ENCODE measurements at places on chromosomes 5 and 9.

DNA sequence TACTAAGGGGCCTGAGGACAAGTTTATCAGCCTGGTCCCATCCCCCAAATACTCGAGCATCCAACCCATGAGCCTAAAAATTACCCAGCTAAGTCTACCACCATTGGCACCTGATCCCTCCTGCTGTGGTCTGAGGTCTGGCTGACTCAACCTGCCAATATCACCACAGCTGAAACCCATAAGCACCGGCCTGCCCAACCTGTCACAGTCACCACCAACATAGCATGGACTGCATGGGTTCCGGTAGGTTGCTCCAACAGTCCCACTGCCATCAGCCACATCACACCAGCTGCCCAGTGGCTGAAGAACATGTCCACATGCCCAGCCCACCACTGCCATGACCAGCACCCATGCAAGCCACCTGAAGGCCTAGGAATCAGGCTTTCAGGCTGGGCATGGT is 495.0 kb downstream of the PRELID2 start:
- DNase-seq, result no peak

- peak; percentile 30 for DNase-seq
Observed at GRCh38 chr5:139668064-139668880, 20.1 kb downstream of the CXXC5 start.

- DNase-seq, result peak; percentile 20
Observed at GRCh38 chr9:75372499-75373268, 284.4 kb downstream of the OSTF1 start.

- no peak for DNase-seq
Observed at GRCh38 chr9:8842402-8843193, 1043.0 kb upstream of the DMAC1 start.

DNA sequence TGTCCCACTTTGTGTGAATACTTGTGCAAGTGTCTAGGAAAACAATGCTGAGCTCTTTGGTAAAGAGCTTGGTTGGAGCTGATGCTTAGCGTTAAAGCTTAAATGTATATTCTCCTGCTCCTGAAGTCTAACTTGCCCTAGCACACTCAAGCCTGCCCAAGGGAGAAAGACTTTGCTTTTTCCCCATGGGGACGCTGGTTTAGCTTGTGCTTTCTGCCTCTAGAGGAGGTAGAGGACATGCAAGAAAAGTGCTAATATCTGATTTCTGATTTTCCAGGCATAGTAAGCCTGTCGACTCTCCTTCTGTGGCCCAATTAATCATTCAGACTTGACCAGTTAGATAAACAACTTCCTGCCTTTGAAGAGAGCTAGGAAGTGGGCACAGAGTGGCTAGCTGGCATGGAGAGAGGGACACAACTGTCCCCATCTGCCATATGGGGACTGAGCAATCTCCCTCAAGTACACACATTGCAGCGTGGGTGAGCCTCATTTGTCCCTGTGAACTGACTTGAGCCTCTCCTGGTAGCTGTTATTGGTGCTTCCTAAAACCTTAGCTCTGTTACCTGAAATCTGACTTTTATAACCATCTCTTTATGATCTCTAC is 348.4 kb downstream of the BRINP1 start:
- no peak for DNase-seq

GRCh38 chr5:66529704-66530103 is 66.5 kb upstream of the MAST4 start:
- no peak for DNase-seq

DNA sequence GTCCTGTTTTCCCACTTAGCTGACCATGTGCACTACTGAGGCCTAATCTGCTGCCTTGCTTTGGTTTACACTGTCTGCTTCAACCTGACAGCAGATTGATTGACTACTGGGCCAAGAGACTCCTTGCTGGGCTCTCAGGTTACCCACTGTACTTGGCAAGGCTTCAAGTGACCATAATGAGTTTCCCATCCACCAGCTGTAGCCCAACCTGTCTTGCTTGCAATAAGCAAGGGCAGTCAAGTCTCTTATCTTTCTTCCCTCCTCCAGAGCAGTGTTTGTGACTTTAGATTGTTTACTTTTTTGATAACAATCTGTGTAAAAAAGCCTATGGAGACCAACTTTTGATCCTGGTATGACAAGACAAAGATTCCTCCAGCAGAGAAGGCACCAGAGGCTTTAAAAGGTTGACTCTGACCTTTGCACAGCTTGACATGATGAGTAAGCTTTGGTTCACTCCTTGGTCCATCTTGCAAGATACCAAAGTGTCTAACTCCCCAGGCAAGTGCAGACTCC is 912.3 kb upstream of the SEMA6A start:
- no peak for DNase-seq

DNA sequence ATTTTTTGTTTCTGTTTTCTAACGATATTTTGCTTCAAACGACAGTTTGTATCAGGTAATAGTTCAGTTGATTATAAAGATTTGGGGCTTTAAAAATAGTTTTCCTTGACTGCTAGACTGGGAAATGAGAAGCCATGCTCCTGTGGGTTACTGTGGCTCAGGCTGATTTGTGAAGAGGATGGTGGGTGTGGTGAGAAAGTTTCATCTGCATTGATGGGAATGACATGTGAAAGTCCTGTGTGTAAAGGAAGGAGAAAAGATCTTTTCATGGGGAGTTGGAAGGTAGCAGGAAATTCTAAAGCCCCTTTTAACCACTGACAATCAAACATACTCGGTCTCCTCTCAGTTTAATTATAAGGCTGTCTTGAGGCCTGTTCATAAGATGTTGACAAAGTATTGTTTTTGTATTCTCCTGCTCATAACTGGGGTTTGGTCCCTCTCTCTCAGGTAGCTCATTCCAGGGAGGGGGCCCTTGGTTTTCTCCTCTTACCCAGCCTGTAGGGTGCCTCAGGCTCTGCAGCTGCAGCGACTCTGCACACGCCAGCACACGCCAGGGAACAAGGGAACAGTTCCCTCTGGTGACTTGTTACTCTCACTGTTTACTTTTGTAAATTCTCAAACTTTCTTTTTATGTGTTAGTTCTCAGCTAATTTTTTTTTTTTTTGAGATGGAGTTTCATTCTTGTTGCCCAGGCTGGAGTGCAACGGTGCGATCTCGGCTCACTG is 91.6 kb downstream of the CARTPT start:
- no peak for DNase-seq

DNA sequence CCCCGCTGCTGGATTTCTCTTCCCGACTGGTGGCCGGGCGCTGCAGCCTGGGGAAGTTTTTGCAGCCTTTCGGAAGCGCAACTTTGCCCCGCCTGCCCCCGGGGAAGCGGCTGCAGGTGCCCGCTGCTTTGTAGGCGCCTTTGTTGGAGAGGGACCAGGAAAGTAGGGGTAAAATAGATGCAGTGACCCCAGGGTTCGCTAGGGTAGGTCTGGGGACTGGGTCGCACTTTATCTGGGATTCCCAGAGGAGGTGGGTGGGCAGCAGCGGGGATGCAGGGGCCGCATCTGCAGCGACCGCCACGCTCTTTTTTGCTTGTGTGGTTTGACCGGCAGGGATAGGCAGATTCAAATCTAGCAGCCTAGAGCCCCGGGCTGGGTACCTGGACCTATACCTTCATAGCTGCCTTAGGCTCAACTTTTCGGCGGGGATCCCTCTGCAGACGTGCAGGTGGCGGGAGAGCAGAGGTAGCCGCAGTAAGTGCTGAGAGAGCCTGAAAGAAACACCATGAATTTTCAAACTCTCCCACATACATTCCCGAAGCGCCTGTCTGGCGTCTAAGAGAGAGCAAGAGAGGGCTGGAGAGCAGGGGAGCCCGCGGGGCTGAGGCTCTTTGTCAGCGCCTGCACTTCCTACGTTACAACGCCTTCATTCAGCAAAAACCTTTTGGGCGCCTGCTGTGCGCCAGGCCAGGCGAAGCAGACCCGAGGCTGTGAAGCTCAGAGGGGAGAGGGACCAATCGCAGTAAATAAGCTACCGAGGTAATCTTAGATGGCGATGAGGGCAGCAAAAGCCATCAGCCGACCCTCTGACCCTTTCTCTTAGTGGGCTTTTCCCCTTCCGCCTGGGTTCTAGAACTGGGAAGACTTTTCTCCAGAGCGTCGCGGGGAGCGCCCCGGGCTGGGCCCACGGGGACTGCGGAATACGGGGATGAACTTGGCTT is 642 bp downstream of the SV2C start:
- DNase-seq, result no peak

Measured in fibroblast of upper back skin (primary cell).